ENCODE measurements at places on chromosomes 4 and X.

- no peak for DNase-seq
These were observed 45.3 kb downstream of the HMGB2 start for GRCh38 chr4:173288698-173289352.

- no peak for DNase-seq
These were observed 96.2 kb upstream of the HAND2 start for GRCh38 chr4:173626277-173626676.

GRCh38 chrX:107826238-107827029 is 768 bp downstream of the MID2 start:
- DNase-seq: peak; percentile 41

DNA sequence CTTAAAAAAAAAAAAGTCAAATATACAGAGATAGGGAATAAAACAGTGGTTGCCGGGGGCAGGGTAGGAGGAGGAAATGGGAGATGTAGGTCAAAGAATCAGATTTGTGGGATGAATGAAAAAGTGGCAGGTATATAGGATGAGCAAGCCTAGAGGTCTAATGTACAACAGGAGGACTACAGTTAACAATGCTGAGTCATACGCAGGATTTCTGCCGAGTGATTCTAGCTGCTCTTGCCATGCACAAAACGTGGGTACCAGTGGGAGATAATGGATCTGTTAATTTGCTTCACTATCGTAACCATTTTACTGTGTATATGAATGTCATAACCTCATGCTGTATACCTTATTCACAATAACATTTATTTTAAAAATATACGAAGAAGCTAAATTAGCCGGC is 10.7 kb upstream of the MTNR1A start:
- no peak for DNase-seq

GRCh38 chrX:40543661-40544328 is 37.0 kb upstream of the ATP6AP2 start:
- DNase-seq: peak; percentile 44

- DNase-seq: no peak
These were observed 3.9 kb downstream of the FBXO8 start for GRCh38 chr4:174279433-174280155.

GRCh38 chr4:68950033-68950432 is 1.6 kb downstream of the UGT2A3 start:
- no peak for DNase-seq

DNA sequence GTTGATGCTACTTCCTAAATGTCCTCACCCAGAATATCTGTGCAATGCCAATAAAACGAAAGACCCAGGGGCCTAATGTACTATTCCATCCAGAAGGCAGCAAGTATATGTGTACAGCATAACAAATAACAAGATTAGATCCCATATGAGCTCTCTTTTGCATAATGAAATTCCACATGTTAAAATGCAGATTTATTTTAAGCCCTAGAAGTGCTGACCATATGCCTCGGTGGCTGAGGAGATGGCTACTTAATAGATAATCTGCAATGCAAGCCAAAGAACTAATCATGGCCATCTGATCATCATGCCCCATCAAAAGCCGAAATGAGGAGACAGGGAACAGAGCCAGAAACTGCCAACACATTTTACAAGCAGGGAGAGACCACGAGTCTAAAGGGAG is 293.5 kb downstream of the KCNIP4 start:
- DNase-seq: no peak

- peak; percentile 2 for DNase-seq
These were observed 97.8 kb upstream of the ANK2 start for GRCh38 chr4:112951362-112952312.

- DNase-seq: peak; percentile 89
These were observed at the start of gene SMARCAD1 for GRCh38 chr4:94207469-94208224. TSS of gene SMARCAD1 (plus strand) at chr4:94207865. CDS start at chr4:94208395, 530 bp downstream.

- no peak for DNase-seq
These were observed 74.6 kb upstream of the MID1IP1 start for GRCh38 chrX:38726612-38727011.

DNA sequence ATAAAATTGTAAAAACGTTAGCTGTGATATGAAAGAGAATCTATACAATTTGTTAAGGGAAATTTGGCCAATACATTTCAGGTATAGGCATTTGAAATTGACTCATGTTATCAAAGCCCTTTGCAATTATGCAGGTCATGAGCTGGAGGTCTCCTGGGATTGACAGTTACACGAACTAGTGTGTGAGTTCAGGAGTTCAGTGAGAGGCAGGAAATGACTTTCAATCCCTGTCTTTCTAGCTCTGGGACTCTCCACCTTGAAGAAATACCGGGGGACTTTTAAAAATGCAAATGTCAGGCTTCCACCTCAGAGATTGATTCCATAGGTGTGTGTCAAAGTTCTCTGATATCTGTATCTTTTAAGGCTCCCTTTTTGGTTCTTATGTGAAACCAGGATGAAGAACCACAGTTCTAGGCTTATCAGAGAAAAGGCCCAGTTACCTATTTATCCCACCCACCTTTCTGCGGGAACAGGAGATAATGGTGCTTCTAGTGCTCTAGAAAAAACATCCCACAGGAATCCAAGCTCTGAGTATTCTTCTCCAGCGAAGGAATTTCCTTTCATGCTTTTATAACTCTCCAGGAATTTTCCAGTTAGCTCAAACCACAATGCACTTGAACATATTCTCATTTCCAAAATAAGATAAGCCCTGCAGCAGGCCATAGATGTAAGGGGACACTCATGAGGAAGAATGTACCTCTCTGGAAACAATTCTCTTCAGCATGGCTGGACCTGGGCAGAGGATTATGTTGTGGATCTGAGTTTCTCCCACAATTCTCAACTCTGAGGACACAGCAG is 501.0 kb downstream of the IDS start:
- no peak for DNase-seq

DNA sequence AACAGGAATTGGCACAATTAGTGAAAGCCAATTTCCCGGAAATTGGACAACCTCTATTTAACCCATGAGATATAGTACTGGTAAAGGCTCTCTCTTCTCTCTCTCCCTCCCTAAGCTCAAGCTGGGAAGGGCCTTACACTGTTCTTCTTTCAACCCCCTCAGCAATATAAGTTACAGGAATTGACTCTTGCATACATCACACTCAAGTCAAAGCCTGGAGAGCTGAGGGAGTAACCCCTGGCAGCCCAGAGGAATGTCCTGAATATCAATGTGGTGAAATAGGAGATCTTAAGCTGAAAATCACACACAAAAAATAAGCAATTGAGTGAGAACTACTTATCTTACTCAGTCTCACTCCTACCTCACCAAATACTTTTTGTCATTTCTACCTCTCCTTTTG is 186.9 kb upstream of the SPOCK3 start:
- DNase-seq: no peak

GRCh38 chr4:19686456-19686855 is 565.2 kb upstream of the SLIT2 start:
- no peak for DNase-seq
